KBM-7 (cell line): ENCODE measurements at places on chromosomes 1 and 21.
A peak's percentile ranks its signal among the peaks of the same experiment; 100 is the strongest.

DNA sequence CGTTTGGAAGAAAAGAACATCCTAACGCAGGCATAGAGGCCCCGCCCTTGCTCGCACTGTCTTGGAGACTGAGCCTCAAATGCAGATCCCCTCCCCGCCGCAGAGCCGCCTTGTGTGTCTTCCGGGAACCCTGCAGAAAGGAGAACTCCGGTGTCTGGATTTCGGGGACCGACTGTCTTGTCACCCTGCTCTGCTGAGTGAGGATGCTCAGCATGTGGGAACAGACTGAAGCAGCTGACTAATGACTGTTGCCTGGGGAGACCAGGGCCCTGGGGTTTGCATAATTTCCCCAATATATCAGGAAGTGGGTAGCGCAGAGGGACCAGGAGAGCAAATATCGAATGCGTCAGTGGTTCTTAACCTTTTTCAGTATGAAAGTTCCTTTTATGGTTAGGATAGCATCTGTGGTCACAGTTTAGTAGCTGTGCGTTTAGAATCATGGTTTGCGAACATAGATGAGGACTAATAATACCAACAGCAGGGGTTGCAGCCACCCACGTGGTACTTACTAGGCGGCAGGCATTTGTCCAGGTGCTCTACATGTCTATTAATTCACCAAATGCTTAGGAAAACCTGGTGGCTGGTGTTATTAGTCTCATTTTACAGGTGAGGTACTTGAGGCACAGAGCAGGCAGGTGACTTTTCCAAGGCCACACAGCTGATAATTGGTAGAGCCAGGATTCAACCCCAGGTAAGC lies 14.3 kb downstream of the GPR137B start:
- no peak for DNase-seq

DNA sequence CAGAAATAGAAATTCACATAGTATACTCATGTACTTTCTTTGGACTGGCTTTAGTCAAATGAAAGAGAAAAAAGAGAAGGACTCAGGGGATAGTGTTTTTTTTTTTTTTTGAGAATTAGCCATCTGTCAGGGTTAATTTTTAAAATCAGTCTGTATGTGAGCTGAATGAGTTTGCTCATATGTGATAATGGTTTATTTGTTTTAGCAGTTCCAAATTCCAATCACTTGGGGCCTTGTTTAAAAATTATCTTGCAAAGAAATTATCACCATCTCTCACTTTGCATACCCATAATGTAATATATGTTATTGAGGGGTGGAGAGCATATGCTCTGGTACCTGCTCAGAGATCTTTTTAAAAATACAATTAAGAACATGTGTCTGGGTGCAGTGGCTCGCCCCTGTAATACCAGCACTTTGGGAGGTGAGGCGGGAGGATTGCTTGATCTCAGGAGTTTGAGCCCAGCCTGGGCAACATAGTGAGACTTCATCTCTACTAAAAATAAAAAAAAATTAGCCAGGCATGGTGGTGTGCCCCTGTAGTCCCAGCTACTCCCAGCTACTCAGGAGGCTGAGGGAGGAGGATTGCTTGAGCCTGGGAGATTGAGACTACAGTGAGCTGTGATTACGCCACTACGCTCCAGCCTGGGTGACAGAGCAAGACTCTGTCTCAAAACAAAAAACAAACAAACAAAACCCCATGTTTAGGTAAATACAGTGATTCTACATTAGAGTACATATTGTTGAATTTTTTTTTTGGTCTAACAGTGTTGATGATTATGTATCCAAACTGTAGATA lies 19.7 kb downstream of the GNAI3 start:
- DNase-seq, result no peak

DNA sequence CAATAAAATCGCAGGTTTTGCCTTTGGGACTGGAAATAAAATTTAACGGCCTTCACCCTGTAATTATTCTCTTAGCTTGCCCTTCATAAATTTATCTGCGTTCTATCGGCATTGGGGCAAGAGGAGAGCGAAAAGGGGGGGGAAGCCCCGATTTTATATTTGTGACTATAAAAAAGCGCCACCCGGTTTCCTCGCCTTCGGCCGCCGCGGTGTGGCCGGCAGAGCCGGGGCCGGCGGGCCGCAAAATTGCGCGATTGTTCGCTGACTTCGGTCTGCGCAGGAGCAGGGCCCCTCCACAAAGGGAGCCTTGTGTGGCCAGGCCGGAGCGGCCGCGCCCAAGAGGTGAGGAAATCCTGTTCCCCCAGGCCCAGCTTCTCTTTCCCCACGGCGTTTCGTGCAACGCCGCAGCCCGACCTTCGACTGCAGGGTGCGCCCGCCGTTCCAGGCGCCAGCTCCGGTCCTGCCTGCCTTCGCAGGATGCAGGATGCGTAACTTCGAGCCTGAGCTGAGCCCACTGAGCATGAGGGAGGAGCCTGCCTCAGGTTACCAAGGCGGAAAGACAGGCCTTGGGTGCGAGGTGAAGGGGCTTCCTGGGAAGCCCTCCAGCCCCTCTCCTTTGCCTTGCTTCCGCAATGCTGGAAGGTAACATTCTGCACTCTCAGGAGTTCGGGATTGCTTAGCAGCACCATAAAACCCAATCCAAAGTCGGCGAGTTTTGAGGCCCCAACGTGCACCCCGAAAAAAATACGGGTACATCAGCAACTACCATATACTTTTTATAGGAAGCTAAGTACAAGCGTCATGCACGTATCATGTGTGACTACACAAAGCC lies 4.9 kb upstream of the TBX15 start:
- no peak for DNase-seq

- DNase-seq, result no peak
These were observed 52.6 kb downstream of the RUNX1 start for GRCh38 chr21:34996304-34997101.

- no peak for DNase-seq
These were observed 22.0 kb downstream of the ALPL start for GRCh38 chr1:21531241-21531640.

- peak; percentile 79 for DNase-seq
These were observed 92.5 kb downstream of the CDC42BPA start for GRCh38 chr1:227225715-227226346.

DNA sequence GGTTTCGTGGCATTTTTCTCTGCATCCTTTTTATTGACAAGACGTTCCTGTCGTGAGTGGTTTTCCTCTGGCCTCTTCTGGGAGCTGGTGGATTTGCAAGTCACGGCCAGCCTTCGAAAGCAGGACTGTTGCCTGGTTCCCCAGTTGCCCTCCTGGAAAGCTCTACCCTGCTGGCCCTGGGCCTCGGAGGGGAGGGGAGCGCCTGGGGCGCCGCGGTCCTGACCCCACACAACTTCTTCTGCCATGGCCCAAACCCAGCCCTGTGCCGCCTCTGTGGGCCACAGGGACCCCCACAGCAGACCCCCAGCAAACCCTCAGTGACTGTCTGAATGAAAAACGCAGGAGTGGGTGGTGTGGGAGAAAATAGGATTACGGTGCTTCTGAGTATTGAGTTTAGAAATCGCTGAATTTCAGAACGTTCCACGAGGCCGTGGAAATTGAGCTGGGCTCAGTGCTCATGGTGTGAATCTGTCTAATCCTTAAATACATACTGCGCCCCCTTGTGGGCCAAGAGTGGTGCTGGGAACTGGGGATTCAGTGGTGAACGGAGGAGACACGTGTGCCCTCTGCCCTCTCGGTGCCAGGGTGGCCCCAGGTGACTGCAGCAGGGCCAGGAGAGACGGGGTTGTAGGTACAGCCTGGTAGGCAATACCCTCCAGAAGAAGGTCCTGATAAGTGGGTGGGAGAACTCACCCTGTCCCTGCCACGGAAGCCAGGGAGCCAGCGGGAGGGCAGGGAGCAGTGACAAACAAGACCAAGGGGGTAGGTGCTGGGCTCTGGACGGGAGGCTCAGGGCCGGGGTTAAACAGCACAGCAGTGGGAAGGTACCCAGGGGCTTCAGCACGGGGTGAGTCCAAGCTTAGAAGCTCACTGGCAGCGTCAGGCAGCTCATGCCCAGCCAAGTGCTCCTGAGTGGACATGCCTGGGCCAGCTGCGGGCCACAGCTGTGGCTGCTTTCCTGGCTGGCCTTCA lies 101.2 kb upstream of the COL6A1 start:
- DNase-seq, result peak; percentile 73

- DNase-seq, result no peak
These were observed 93.9 kb downstream of the ST3GAL3 start for GRCh38 chr1:43801203-43801602.

DNA sequence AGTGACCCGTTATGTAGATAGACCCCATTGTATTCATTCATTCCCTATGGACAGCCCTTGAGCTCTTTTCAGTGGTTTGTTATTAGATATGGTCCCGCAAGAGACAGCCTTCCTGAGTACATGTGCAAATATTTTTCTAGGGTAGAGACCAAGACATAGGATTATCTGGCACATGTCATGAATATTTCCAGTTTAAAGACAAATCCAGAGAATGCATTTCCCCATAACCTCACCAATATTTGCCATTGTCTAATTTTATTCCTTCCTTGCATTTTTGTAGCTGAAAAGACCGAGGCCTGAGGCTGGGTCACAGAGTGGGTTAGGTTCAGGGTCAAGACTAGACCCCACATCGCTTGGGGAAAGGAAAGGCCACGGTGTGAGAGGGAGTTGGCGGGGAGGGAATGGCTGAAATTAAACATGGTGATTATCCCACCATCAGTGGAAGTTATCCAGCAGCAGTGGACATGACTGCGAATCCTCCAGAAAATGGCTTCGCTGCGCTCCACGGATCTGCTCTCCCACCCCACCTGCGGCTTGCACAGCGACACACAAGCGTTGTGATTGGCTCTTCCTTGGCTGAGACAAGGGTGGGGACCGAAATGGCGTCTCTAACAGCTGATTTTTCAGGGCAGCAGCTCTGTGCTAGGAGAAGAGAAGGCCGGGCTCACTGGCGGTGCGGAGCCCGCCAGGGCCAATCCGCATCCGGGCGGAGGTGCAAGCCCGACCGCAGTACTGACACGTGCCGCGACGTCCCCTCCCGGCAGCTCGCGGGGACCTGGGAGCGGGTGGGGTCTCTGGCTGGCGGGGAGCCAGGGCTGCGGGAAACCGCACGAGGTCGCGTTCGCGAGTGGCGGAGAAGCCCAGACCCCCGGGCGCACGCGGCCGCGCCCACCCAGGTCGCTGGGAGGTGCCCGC lies 16.1 kb upstream of the STMN1 start:
- DNase-seq, result no peak

DNA sequence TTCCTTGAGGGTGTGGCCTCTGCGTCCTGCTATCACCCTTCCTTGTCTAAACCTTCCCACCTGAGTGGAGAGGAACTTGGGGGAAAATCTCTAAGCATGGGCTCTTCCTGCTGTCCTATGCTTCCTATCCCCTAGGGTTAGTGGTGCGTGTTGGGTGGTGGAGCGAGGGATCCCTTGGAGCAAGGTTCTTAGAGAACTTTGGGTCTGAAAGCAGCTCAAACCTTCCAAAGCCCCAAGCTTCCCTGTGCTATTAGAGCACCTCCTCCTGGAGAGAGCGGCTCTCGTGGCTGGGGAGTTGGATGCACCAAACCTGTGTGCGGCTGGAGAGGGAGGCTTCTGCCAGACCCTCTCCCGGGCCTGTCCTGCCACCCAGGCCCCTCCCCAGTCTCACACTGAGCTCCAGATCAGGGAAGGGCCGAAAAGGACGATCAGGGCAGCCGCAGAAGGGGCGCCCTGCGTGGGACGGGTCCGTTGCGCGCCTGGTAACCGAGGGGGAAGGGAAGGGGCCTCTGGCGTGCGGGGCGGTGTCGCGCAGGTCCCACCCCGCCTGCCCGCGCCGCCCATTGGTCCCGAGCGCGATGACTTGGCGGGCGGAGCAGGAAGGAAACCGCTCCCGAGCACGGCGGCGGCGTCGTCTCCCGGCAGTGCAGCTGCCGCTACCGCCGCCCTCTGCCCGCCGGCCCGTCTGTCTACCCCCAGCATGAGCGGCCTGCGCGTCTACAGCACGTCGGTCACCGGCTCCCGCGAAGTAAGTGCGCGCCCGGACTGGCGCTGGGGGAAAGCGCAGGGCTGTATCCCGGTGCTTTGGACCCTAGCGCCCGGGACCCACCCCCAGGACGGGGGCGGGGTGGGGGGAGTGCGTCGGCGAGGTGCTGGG lies at the start of gene SH3BGRL3:
SH3BGRL3 (plus strand) TSS at position 631 of the 877 bp plus-strand sequence; CDS start at position 701, 70 bp downstream.
- peak; percentile 91 for DNase-seq

- DNase-seq, result no peak
These were observed 76.5 kb upstream of the TSPAN2 start for GRCh38 chr1:115165776-115166175.

GRCh38 chr1:192812420-192813209 lies 3.8 kb downstream of the RGS2 start:
- no peak for DNase-seq

GRCh38 chr1:221992427-221992826 lies 250.5 kb upstream of the DUSP10 start:
- DNase-seq, result no peak

GRCh38 chr1:226364901-226365565 lies 42.9 kb downstream of the PARP1 start:
- DNase-seq, result no peak

DNA sequence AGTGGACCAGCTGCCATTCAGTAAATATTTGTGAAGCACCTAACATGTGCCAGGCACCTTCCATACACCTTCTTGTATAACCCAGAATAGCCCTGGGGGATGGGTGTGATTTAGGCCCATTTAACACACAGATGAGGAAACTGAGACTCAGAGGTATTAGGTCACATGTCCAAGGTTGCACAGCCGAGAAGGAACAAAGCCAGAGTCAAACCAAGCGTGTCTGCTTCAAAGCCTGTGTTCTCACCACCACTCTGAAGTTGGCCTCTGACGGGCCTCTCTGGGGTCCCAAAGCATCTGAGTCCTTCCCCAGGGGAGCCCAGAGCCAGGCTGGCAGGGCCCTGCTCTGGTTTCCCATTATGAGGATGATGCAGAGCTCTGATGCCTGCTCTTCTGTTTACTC lies 65.1 kb downstream of the LACTBL1 start:
- no peak for DNase-seq

DNA sequence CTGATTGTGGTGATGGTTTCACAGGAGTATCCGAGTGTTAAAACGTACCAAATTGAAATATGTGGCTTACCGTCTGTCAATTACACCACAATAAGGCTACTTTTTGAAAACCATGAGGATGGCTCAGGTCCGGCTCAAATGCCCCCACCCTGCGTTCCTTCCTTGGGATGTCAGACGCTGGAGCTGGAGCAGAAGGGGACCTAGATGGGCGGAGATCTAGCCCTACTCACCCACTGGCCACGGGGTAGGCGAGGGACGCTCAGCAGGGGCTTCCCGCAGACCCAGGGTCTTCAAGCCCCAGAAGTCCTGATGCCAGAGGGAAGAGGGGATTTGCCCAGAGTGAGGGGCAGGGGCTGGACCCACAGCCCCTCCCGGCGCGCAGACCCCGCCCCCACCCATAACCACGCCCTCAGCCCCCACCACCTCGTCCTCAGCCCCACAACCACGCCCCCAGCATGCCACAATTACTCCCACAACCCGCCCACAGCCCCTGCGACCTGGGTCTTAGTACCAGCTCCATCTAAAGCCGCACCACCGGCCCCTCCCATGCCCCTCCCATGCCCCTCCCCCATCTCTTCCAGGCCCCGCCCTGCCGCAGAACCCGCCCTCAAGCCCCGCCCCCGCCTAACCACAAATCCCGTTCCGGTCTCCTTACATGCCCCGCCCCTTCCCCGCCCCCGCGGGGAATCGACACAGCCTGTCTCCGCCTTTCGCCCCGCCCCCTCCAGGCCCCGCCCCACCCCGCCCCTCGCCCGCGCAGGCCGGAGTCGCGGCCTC lies at the start of gene LRRC3:
LRRC3 (plus strand) TSS at position 764 of the 777 bp plus-strand sequence. CDS start 1,135 bp downstream, outside the sequence.
- DNase-seq, result peak; percentile 71

- DNase-seq, result no peak
These were observed 12.0 kb downstream of the SSU72 start for GRCh38 chr1:1562556-1563195.
